Activated CD4-positive, alpha-beta T cell treated with anti-CD3 and anti-CD28 coated beads, Interleukin-10, Interleukin-2, amounts not matched to agents 100 ng/mL and 50 ng/mL, durations not matched to agents 16 hours and 8 hours (primary cell): ENCODE measurements at places on chromosomes 2 and 18.

GRCh38 chr2:208477741-208478140 lies 71.1 kb downstream of the PTH2R start:
- no peak for DNase-seq

DNA sequence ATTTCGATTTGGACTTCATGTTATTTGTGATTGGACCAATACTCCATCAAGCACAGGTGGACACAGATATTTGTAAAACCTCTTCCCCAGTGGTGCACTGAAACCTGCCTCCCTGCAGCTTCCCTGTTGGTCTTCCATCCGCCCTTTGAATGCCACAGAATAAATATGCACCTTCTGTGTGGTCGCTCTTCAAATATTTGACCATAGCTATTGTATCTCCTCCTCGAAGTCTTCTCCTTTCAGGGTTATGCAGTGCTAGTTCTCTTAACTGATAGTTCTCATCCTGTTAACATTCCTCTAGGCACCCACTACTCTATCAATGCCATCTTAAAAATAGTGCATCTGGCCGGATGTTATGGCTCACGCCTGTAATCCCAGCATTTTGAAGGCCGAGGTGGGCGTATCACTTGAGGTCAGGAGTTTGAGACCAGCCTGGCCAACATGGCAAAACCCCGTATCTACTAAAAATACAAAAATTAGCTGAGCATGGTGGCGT lies 12.5 kb downstream of the SPATS2L start:
- DNase-seq: no peak

GRCh38 chr2:37268111-37268510 lies 36.7 kb downstream of the NDUFAF7 start:
- no peak for DNase-seq

DNA sequence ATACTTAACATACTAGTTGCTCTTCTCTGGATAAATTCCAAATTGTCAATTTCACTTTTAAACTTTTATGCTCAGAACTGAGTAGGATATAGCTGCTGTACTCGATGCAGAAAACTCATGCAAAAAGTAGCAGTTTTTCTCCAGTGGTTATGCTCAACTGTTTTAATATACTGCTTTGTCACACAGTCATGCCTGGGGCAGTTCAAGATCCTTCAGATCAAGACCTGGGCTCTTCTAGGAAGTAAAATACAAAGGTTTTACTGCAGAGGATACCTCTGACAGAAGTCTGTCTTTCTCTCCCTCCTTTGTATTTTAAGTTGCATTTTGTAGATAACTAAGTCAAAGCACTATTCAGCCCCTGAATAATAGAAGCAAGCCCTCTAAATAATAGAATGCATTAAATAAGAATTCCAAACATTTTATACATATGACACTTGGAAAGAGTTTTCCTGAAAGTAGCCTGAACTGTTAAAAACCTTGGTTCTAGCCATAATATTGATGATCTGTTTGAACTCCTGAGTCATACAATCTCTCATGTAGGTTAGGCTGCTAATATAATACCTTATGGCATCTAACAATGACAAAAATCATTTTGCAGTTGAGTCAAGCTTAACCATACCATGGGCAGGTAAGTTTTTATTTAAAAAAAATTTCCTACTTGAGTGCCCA lies 183.3 kb upstream of the TRIB2 start:
- no peak for DNase-seq

DNA sequence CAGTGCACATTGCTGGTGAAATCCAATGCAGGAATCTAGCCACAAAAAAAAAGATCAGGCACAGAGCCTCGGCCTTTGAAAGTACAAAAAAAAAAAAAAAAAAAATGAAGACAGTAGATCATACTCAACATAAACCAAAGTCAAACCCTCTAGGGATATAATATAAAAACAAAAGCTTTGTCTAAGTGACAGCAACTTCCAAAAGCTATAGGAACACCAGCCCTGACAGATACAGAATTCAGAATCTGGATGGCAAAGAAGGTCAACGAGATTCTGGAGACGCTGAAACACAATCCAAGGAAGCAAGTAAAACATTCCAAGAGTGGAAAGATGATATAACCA lies 54.0 kb upstream of the SCN1A start:
- DNase-seq: no peak

DNA sequence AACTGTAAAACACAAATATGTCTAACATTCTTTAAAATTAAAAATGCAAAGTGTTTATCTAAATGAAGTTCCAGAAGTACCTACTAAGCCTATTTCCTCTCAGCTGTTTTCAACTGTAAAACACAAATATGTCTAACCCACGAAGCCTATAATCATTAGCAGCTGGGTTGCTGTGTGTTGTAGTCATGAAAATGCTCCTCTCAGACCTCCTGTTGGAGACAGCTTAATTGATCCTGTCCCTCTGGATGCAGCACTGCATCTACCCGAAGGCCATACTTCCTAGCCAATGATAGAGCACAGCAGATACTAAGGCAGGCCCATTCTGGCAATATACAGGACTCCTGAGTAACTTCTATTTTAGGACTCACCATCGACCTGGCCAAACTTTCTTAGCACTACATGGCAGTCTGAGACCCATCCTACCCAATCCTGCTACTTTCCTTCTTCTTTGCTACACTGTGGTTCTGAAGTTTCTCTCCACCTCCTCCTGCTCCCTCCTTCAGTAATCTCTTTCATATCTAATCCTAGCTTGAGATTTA lies 92.5 kb upstream of the RBBP8 start:
- no peak for DNase-seq

GRCh38 chr2:96140941-96141623 lies 2.8 kb upstream of the ASTL start:
- no peak for DNase-seq
